Activated CD4-positive, alpha-beta memory T cell treated with anti-CD3 and anti-CD28 coated beads for 36 hours (primary cell): ENCODE measurements at places on chromosomes 16 and 17. TPM values are rescaled to one million over a fixed set of nuclear protein-coding genes. Genes with fewer than 3 reads are reported as not detected.

KRT40 gene
- total RNA-seq: not detected

KRT13 gene
- not detected for total RNA-seq

COPZ2 gene
- 4.9 TPM for total RNA-seq

ITGAX gene
- total RNA-seq: 32.9 TPM

ASGR2 gene
- not detected for total RNA-seq

SMIM5 gene
- total RNA-seq: not detected

MEIOC gene
- 0.33 TPM for total RNA-seq

SLFN11 gene
- 64.8 TPM for total RNA-seq

GRCh38 chr16:30924076-30924912, 922 bp downstream of the FBXL19 start:
- DNase-seq: peak; percentile 35

DNA sequence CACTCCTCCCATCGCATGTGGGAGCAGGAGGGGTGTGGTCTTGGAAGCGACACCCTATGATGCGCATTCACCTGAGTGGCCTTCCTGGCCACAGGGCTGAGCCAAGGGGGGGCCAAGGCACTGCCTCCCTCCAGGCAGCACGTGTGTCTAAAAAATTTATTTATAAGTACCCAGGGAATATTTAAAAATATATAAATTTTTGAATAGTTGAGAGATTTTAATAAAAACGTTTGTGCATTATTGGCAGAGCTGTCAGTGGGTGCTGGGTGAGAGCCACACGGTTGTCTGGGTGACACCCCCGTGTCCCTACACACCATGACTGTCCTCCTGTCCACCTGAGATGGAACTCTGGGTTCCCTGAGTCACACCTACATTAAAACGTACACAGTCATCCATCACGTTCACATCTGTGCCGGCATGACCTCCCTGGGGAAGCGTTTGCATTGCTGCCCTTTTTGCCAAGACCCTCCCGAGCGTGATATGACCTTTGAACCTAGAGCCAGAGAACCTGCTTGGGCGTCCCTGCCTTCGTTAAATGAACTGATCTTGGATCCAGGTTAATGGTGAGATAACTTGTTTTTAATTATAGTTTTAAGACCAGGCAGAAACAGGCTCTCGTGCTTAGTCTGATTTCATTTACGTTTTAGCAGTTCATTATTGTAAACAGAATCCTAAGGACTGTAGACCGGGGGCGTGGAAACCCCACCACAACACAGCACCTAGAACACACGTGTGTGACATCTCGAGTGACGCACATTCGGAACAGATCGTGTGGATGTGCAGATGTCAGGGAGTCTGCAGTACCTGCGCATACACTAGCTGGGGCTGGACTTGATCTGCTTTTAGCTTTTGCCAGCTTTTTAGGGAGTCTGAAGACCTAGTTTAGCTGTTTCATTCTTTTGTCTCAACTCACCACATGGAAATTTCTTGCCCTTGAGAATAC, 192.8 kb upstream of the CHMP6 start:
- DNase-seq: no peak

GRCh38 chr16:31273676-31274075, 13.9 kb downstream of the ITGAM start:
- no peak for DNase-seq

- peak; percentile 48 for DNase-seq
Measured at GRCh38 chr17:36675250-36675649, 73.9 kb downstream of the MRM1 start.

- DNase-seq: no peak
Measured at GRCh38 chr17:58291246-58291645, 10.5 kb upstream of the MPO start.

DNA sequence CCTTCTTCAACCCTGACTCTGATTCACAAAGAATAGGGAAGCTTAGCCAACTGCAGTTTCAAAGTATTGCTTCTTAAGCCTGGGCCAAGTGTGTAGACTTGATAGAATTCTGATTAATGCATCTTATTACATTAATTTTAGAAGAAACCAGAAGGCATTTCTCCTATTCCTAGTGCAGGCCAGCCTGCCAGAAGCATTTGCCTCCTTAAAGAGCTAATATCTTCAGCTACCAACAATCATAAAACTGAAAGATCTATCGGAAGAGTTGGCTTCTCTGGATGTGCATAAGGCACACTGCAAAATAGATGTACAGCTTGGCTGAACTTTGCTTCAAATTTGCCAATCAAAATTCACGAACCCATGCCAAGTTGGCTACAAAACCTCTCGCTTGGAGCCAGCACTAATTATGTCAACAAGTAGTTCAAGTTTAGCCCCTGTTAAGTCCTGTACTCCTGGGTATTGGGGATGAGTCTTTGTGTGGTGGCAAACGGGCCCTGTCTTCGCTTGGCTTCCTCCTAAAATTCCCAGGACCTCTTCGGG, 717.8 kb downstream of the WWOX start:
- DNase-seq: no peak

DNA sequence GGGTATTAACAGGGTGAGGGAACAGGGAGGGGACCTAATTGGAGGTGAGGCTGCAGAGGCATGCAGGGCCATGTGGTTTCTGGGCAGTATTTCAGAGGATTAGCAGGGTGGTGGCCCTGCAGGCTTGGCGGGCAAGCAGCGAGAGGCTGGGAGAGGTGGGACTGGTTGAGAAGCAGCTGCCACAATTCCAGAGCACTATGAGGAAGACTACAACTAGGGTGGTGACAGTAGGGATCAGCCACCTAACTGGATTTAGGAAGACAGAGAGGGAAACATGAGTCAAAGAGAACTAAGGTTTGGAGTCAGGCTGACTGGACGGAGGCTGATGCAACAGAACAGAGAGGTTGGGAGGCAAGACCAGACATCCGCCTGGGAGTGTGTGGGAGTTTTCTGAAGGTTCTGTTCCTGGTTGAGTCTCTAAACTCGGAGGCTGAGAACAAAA, 12.3 kb downstream of the ALOXE3 start:
- peak; percentile 42 for DNase-seq

DNA sequence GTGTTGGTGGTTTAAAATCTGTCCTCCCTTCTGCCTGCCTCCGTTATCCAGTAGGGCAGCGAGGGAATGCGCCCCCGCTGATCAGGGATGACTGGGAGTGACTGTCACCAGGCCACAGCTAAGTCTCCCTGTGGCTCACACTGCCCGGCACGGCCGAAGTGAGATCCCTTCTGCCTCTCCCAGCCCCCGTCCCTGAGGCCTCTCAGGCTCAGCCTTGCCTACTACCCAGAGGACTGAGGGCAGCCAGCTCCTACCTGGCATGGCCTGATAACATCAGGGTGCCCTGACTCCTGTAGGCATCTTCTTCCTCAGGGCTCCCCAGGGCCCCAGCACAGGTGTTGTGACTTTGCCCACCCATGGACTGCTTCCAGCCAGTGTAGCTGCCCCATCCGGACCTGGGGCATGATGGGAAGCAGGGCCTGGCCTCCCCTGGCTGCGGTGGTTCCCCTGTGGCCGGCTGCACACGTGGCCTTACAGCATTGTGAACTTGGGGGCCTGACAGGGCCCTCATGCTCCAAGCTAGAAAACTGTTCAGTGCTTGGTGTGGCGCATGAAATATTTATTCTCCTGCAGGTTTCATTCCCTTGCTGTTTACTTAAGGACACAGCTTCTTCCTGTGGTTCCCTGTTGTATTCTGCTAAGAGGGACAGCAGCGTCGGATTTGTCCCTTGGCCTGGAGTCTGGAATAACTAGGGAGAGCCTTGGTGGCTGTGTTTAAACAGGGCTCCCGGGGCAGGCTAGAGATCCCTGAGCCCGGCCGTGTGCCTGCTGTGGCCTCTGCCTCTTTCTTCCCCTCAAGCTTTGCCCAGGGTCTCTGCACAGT, 30.0 kb downstream of the GINS2 start:
- no peak for DNase-seq

GRCh38 chr16:86316967-86317812, 193.1 kb upstream of the FOXF1 start:
- DNase-seq: no peak

DNA sequence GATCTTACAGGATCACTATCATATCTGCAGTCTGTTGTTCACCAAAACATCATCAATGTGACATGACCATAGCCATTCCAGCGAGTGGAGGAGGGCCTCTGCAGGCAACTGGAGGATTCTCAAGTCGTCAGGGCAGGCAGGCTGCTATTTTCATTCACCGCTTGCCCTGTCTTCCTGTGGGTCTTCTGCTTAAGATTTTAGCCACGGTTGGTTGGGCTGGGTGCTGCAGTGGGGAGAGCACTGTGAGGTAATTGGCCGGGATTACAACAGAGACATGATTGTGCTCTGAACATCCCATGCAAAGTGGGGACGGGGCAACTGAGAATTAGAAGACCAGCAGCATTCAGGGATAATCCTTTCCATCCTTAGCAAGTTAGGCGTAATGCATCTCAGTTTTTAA, 245.9 kb downstream of the CPPED1 start:
- no peak for DNase-seq

DNA sequence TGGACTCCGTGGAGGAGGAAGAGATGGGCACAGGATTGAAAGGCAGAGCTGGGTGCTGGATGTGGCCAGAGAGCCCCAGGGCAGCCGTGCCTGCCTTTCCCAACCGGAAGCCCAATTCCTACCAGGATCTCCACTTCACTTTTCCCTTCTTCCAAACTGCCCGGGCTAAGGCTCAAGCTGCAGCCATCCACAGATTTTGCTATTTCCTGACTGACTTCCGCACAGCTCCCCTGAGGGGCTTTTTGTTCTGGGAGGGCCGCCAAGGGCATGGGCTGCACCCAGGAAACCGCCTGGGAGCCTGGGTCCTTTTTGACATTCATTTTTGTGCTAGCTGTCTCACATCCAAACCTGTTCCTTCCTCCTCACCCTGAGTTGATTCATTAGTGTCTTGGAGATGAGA, 4.2 kb downstream of the SHISA6 start:
- no peak for DNase-seq

- DNase-seq: no peak
Measured at GRCh38 chr17:12230481-12231354, 210.0 kb downstream of the MAP2K4 start.

- DNase-seq: no peak
Measured at GRCh38 chr17:27907976-27908558, 14.9 kb upstream of the LYRM9 start.

DNA sequence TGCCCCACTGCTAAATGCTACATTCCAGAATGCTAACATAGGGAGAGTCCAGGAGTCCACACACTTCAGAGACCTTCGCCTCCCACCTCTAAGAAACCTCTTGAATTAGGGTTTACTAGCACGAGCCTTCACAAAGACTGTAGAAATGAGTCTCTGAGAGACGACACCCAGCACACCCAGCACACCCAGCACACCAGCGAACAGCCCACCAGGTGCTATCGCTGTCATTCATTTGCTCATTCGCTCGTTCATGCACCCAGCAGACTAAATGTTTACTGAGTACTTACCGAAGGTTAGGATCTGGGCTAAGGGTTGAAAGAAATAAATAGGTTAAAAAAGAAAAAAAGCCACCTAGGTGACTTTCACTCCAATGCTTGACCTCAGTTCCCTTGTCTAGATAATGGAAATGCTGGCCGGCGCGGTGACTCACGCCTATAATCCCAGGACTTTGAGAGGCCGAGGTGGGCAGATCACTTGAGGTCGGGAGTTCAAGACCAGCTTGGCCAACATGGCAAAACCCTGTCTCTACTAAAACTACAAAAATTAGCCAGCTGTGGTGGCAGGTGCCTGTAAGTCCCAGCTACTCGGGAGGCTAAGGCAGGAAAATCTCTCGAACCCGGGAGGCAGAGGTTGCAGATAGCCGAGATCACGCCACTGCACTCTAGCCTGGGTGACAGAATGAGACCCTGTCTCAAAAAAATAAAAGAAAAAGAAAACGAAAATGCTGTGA, 100.8 kb downstream of the ADCY9 start:
- no peak for DNase-seq

GRCh38 chr16:17062676-17063075, 408.1 kb downstream of the XYLT1 start:
- no peak for DNase-seq

DNA sequence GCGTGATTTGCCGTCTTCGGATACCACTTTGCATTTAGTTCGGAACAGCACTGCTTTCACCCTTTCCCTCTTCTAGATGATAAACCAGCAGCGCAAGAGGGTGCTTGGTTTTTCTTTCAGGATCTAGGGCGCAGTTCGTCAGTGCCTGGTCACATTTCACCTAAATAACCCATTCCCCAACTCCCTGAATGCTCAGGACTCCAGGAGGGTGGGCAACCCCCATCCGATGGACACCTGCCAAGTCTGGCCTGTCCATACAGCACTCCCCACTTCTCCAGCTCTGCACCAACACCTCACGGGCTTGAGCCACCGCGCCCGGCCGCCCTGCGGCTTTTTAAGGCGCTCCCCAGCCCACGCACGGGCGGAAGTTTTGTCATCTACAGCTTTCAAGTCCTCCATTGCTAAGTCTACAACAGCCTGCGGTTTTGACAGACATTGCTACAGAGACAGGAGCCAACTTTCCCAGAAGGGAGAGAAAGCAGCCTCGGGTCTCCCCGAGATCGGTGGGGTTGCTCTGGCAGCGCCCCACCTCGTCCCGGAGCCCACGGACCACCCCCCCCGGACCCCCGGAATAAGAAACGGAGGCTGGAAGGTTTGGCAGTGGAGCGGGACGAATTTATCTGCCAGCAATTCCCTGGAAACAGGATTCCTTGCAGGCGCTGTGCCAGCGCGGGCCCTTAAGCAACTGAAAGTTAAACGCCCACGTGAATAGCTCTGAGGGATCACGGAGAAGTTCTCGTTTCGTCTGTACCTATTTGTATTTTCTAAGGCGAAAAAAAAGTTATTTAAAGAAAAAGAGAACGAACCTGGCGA, 38.6 kb upstream of the SLFN13 start:
- peak; percentile 93 for DNase-seq

GRCh38 chr17:41555105-41555887, 16.6 kb downstream of the KRT9 start:
- no peak for DNase-seq

GRCh38 chr16:1913327-1914083, 4.7 kb downstream of the HS3ST6 start:
- DNase-seq: no peak

DNA sequence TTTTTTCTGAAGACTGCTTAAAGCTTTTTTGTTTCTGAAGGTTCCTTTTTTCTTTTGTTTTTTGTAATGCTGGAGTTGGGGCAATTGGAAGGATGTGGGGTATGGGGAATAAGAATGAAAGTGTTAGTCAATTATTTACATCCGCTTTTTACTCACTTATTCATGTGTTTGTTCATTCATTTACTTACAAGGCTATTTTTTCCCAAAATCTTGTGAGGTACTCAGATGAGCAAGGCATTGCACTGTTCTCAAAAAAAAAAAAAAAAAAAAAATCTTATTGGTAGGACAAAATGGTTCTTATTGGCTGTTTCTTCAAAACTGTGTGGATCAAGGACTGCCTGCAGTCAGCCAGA, 55.7 kb downstream of the PLD6 start:
- DNase-seq: no peak
